ENCODE measurements at places on chromosomes 5 and 9. TPM values are rescaled to one million over a fixed set of nuclear protein-coding genes. Genes with fewer than 3 reads are reported as not detected.

FBLL1 gene
- total RNA-seq = 4.8 TPM

ADGRD2 gene
- total RNA-seq = 1.2 TPM

IQGAP2 gene
- total RNA-seq = 22.5 TPM

DCP2 gene
- total RNA-seq = 176 TPM

S1PR3 gene
- 3.3 TPM for total RNA-seq

CDKN2B-AS1 gene
- not detected for total RNA-seq

FAM81B gene
- not detected for total RNA-seq

SPATA31A3 gene
- total RNA-seq = 0.35 TPM

SHOC1 gene
- total RNA-seq = not detected

FBXO38 gene
- total RNA-seq = 39.5 TPM

CDH9 gene
- total RNA-seq = 0.79 TPM

GRCh38 chr9:110255034-110255462 is 1.3 kb downstream of the TXN start:
- peak; percentile 35 for DNase-seq
- H3K4me3 ChIP-seq = peak overlapping the region; percentile 92
- no peaks in the 10 kb centered on the region for H3K27me3 ChIP-seq
- peaks cover 9% of the 10 kb centered on the region for H3K4me1 ChIP-seq

GRCh38 chr5:124740991-124741583 is 5.4 kb downstream of the ZNF608 start:
- peaks cover 19% of the 10 kb centered on the region for H3K4me1 ChIP-seq
- H3K4me3 ChIP-seq = no peak overlapping the region
- H3K27me3 ChIP-seq = no peaks in the 10 kb centered on the region
- DNase-seq = no peak
- H3K27ac ChIP-seq = no peak overlapping the region

DNA sequence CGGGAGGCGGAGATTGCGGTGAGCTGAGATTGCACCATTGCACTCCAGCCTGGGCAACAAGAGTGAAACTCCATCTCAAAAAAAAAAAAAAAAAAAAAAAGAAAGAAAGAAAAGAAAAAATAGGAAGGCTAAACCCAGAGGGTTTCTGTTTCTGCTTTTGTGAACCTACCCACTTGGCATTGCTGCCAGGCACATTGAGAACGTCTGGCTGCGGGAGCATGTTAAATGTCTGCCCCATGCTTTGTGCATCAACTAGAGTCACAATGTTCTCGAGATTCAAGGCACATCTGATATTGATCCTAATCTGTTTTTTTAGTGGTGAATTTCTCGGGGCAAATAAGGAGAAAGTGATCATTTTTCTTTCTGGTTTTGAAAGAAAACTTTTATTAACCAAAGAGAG is 2.8 kb downstream of the SLC25A25 start:
- H3K4me3 ChIP-seq = no peak overlapping the region
- no peaks in the 10 kb centered on the region for H3K27me3 ChIP-seq
- peaks cover 3% of the 10 kb centered on the region for H3K36me3 ChIP-seq
- DNase-seq = no peak

DNA sequence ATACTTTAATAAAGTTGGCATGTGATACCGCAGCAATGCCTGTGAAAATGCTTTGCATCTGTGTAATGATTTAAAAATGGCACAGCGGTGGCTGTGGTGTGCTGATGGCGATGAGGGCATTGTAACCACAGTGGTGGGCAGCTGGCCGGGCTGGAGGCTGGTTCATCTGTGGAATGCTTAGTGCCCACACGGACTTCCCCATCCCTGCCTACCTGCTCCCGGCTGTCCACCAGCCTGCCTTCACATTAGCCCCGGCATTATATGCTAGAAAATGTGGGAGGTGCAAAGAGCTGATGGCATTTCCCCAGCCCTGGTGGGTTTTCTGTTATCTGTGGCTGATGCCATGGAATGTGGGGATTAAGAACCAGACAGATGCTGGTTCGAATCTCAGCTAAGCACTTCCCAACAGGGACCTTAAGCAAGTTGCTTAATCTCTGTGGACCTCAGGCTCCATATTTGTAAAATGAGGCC is 2.9 kb upstream of the NDST1 start:
- no peaks in the 10 kb centered on the region for H3K36me3 ChIP-seq
- H3K27me3 ChIP-seq = no peaks in the 10 kb centered on the region
- no peak overlapping the region for H3K4me3 ChIP-seq
- no peaks in the 10 kb centered on the region for H3K4me1 ChIP-seq

DNA sequence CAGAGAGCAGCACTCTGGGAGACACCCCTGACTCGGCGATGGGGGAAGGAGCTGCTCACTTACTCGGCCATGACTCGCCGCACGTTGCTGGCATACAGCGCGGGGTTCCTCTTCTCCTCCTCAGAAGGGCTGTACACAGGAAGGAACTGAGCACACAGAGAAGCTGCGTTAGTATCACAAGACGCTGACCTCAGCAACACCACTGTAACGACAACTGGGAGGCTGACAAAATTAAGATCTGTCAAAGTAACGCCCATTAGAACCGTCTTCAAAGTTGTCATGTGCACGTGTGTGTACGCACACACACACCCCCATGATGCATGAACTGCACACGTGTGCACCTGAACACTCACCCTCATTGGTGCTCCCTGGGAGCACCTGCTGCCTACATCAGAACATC is 32.1 kb upstream of the SLC6A3 start:
- H3K27ac ChIP-seq = no peak overlapping the region
- H3K4me1 ChIP-seq = no peaks in the 10 kb centered on the region
- no peaks in the 10 kb centered on the region for H3K27me3 ChIP-seq
- no peak overlapping the region for H3K4me3 ChIP-seq
- no peak for DNase-seq
- peaks cover 75% of the 10 kb centered on the region for H3K36me3 ChIP-seq

DNA sequence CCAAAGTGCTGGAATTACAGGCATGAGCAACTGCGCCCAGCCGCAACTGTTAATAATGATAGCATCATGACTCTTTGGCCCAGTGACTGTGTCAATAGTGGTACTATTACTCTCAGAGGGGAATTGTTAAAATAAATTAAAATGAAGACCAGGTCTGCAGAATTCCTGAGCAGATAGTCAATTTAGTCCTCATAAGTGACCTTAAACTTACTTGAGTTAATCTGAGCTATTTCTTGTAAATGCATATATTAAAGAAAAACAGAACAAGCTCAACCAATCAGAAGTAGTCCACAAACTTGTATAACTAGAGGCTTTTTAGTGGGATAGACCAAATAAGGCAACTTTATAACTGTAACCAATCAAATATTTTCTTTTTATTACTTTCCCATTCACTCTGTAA is 1.7 kb upstream of the RECK start:
- no peak overlapping the region for H3K4me3 ChIP-seq
- no peaks in the 10 kb centered on the region for H3K36me3 ChIP-seq
- DNase-seq = no peak

- H3K27ac ChIP-seq = no peak overlapping the region
- H3K36me3 ChIP-seq = no peaks in the 10 kb centered on the region
- H3K27me3 ChIP-seq = no peaks in the 10 kb centered on the region
Observed at GRCh38 chr9:2130941-2131340, 115.8 kb downstream of the SMARCA2 start.

DNA sequence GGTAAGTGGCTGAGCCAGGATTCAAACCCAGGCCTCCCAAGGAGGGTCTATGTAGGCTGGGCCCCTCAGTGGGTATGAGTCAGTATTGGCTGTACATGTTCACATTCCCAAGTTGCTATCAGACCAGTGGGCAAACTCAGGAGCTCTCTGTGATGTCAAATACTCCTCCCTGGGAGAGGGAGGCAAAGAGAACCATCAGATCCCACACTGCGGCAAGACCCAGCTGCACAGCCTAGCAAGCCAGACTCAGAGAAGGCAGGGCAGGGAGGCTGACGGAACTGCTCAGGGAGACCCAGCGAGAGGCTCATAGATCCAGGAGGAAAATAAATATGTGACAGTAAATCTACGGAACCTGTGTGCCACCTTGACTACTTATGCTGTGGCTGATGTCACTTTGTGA is 42.6 kb upstream of the SAP30L start:
- no peak overlapping the region for H3K27ac ChIP-seq
- DNase-seq = no peak
- no peak overlapping the region for H3K4me3 ChIP-seq

GRCh38 chr5:53105611-53106300 is 3.8 kb downstream of the MOCS2 start:
- H3K4me3 ChIP-seq = no peak overlapping the region
- H3K36me3 ChIP-seq = no peaks in the 10 kb centered on the region
- no peak overlapping the region for H3K27ac ChIP-seq
- no peaks in the 10 kb centered on the region for H3K27me3 ChIP-seq
- DNase-seq = no peak

GRCh38 chr5:59282726-59283125 is 610.8 kb downstream of the PDE4D start:
- no peaks in the 10 kb centered on the region for H3K36me3 ChIP-seq
- H3K4me1 ChIP-seq = no peaks in the 10 kb centered on the region
- no peak overlapping the region for H3K27ac ChIP-seq
- no peak for DNase-seq
- H3K4me3 ChIP-seq = no peak overlapping the region
- H3K27me3 ChIP-seq = no peaks in the 10 kb centered on the region

DNA sequence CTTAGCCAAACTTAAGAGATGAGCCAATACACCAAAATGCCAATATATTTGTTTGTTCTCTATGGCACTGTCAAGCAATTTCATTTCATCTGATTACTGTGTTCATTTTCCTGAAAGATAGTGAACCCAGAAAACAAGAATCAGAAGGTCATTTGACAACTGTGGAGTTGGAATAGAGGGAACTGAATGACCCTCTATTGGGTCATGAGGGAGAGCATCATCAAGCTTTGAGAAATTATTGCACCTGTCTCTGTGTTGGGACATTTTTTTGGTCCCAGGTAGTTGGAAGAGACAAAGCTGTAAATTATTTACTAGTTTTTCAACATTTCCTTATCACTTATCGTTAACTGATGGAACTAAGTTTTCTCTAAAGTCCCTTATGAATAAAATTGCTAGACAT is 129.4 kb downstream of the GHR start:
- H3K27ac ChIP-seq = no peak overlapping the region
- H3K36me3 ChIP-seq = no peaks in the 10 kb centered on the region
- no peak for DNase-seq
- no peaks in the 10 kb centered on the region for H3K4me1 ChIP-seq
- no peak overlapping the region for H3K4me3 ChIP-seq
- no peaks in the 10 kb centered on the region for H3K27me3 ChIP-seq

DNA sequence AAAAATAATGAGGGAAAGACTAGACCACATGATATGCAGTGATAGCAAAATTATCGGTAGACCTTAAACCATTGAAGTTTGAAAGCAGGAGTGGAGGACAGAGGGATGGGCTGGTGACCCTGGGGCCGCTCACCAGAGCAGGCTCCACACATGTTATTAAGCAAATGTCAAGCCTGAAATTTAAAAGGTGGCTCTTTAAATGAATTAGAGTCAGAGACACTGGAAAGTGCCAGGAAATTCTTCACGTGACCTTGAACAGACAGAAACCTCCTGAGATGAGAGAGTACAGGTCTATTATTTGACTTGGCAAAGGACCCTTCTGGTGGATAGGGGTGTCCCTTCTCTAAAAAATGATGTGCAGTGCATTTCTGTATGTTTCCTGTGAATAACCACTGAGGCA is 111.0 kb upstream of the CPEB4 start:
- no peak for DNase-seq
- H3K27me3 ChIP-seq = no peaks in the 10 kb centered on the region
- no peak overlapping the region for H3K4me3 ChIP-seq
- H3K36me3 ChIP-seq = no peaks in the 10 kb centered on the region
- H3K4me1 ChIP-seq = peaks cover 2% of the 10 kb centered on the region

GRCh38 chr9:119289740-119290433 is 79.3 kb downstream of the BRINP1 start:
- DNase-seq = peak; percentile 46
- H3K4me1 ChIP-seq = peaks cover 5% of the 10 kb centered on the region
- H3K27ac ChIP-seq = no peak overlapping the region
- H3K27me3 ChIP-seq = no peaks in the 10 kb centered on the region
- no peaks in the 10 kb centered on the region for H3K36me3 ChIP-seq

- DNase-seq = no peak
- no peaks in the 10 kb centered on the region for H3K4me1 ChIP-seq
- no peak overlapping the region for H3K4me3 ChIP-seq
- H3K27ac ChIP-seq = no peak overlapping the region
- no peaks in the 10 kb centered on the region for H3K36me3 ChIP-seq
- no peaks in the 10 kb centered on the region for H3K27me3 ChIP-seq
Observed at GRCh38 chr9:126842977-126843799, 17.3 kb upstream of the ZBTB34 start.

- no peak overlapping the region for H3K27ac ChIP-seq
- H3K4me3 ChIP-seq = no peak overlapping the region
Observed at GRCh38 chr9:4574657-4575243, 84.5 kb downstream of the SLC1A1 start.

DNA sequence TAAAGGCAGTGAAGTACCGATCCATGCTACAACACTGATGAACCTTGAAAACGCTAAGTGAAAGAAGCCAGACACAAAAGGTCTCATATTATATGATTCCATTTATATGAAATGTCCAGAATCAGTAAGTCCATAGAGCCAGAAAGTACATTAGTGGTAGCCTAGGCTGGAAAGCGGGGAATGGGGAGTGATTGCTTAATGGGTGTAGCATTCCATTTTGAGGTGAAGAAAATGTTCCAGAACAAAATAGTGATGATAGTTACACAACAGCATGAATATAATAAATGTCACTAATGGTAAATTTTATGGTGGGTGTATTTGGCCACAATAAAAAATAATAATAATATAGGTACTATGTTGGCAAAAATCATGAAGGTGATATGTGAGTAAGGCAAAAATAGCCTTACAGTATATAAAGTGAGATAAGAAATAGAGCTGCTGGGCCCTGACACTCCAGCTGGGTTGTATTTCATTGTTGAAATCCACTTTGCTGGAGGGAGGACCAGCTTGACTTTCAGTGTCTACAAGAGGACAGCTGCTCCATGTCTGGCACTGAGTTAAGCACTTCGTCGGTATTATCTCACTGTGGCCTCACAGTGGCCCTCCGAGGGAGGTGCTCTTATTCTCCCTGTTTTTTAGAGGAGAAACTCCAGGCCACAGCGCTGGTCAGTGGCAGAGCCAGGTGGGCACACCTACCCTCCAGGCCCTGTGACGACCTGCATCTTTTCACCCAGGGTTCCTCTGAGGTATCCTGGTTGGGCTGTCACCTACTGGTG is 22.4 kb upstream of the ANGPTL2 start:
- no peaks in the 10 kb centered on the region for H3K36me3 ChIP-seq
- no peak overlapping the region for H3K4me3 ChIP-seq
- H3K27me3 ChIP-seq = no peaks in the 10 kb centered on the region

- no peak for DNase-seq
- no peak overlapping the region for H3K27ac ChIP-seq
- H3K4me3 ChIP-seq = no peak overlapping the region
- no peaks in the 10 kb centered on the region for H3K36me3 ChIP-seq
Observed at GRCh38 chr5:163569284-163569683, 63.9 kb downstream of the MAT2B start.

Measured in H9 (cell line).